ENCODE measurements at places on chromosomes 13 and 19.

GRCh38 chr19:38280030-38280921 is 15.9 kb downstream of the SPINT2 start:
- no peak for DNase-seq

- no peak for DNase-seq
These were observed 705 bp downstream of the STXBP2 start for GRCh38 chr19:7637374-7638256.

GRCh38 chr19:51146751-51147150 is 4.7 kb downstream of the SIGLEC7 start:
- DNase-seq, result no peak

DNA sequence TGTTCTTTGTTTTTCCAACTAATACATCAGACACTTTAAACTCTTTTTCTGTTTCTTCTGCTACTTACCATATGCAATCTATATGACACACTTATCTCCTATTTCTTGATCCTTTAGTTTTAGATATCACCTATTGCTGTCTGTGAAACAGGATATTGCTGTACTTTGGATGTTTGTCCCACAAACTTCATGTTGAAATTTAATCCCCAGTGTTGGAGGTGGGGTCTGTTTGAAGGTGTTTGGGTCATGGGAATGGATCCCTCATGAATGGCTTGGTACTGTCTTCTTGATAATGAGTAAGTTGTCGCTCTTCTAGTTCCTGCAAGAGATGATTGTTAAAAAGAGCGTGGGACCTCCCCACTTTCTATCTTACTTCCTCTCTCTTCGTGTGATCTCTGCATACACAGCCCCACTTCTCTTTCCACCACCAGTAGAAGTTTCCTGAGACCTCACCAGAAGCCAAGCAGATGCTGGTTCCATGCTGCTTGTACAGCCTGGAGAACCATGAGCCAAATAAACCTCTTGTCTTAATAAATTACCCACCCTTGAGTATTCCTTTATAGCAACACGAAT is 244.2 kb downstream of the NHLRC3 start:
- DNase-seq, result no peak

GRCh38 chr13:106115081-106115480 is 420.4 kb downstream of the EFNB2 start:
- DNase-seq, result no peak

- no peak for DNase-seq
These were observed 23.4 kb downstream of the UBAC2 start for GRCh38 chr13:99224021-99224420.

DNA sequence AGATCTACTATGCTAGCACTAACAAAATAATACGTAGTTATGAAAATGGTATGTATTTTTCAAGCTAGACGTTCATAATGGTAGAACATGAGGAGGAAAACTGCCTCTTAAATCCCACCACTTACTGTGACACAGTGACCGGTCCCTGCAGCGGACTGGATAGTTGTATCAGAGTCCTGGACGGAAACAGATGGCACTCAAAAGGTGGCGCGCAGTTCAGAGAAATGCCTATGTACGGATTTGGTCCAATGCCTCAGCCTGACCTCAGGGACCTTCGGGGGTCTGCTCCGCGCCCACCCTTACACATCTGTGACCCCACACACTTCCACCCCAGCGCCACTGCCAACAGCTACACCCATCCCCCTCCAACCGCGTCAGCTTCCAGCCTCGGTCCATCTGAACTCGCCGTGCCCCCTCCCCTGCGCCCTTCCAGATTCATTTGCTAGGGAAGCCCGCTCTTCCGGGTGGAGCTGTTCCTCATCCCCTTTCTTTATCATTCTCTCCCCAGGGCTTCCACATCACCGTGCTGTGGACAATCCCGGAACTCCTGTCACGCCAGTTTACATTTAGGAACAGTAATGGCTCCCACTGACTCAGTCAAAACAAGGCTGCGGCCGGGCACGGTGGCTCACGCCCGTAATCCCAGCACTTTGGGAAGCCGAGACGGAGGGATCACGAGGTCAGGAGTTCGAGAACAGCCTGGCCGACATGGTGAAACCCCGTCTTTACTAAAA is 792 bp upstream of the LENG8 start:
- no peak for DNase-seq

DNA sequence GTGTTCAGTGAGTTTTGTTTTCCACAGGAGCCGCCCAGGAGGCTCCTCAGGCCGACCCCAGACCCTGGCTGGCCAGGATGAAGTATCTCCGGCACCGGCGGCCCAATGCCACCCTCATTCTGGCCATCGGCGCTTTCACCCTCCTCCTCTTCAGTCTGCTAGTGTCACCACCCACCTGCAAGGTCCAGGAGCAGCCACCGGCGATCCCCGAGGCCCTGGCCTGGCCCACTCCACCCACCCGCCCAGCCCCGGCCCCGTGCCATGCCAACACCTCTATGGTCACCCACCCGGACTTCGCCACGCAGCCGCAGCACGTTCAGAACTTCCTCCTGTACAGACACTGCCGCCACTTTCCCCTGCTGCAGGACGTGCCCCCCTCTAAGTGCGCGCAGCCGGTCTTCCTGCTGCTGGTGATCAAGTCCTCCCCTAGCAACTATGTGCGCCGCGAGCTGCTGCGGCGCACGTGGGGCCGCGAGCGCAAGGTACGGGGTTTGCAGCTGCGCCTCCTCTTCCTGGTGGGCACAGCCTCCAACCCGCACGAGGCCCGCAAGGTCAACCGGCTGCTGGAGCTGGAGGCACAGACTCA is 12.9 kb downstream of the B3GNT3 start:
- DNase-seq, result no peak

- no peak for DNase-seq
These were observed at the start of gene MUC16 for GRCh38 chr19:9009935-9010651. MUC16 (minus strand) TSS chr19:9010409.

GRCh38 chr19:18086590-18087138 is at the start of gene IL12RB1:
IL12RB1 (minus strand) TSS chr19:18086934; CDS start chr19:18086823, 111 bp downstream.
- DNase-seq, result no peak

DNA sequence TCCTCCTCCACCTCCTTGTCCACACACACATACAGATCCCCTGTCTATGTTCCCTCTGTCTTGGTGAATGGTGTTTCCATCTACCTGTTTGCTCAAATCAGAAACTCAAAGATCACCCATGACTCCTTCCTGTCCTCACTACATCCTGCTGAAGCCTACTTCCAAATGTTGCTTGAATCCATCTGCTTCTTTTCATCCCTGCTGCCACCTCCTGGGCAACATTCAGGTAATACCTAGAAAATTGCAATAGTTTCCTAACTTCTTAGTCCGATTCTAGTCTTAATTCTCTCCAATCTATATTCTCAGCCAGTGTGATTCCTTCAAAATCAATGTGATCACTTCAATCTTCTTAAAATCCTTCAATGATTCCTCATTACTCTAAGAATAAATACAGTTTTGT is 155.5 kb upstream of the STARD13 start:
- no peak for DNase-seq

DNA sequence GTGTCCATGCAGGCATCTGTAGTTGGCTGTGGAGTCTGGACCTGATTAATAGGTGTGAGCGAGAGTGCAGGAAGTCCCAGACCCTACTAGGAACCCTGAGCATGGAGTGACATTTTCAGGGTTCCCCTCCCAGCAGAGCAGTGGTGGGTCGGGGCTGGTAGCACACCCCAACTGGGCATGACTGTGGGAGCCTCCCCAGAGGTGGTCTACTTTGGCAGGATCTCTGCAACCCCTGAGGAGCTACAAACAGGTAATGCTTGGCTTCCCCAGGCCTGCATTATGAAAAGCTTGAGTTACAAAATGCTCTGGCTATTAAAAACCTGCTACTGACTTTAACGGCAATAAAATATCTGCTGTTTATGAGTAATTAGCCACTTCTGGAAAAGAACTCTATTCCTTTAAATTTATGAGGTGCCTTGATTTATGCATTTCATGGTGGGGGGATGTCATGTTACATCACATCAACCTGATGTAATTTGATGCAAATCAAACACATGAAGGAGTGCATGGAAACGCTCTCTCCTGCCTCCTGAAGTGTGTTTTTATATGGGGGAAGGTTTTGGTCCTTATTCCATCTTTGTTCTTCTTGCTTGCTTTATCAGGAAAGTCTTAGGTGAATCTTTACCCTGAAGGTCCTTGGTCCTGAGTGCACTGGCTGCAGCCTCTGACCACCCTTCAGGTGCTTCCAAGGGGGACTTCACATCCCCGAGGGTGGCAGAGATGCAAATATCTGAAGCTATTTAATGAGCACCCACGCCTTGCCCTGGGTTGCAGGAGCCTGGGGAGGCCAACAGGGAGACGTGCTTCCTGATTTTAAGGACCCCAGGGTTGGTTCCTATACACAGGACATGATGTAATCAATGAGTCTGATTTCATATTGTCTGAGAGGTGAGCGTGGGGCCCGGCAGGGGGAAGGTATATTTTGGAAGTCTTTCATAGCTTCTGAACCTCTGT is 54.0 kb downstream of the ZNF536 start:
- DNase-seq, result no peak

Measured in left renal pelvis (tissue), 4 donors.